Upper lobe of left lung (tissue), 6 donors: ENCODE measurements at places on chromosomes 7 and 10.

DNA sequence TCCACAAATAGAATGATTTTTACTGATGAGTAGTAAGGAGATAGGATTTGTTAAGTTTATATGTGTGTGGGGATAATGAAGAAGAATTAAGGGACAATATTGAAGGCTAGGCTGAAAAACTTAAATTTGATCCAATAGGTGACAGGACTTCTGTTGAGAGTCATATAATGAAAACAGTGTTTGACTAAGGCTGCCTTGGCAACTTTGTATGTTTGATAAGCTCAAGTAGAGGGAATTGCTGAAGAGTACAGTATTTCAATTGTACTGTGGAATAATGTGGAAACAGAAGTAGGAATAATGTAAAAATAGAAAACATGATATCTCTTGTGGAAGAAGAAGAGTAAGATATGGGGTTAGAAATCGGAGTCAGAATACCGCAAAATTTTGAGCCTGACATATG lies 10.5 kb downstream of the R3HCC1L start:
- no peak for DNase-seq

DNA sequence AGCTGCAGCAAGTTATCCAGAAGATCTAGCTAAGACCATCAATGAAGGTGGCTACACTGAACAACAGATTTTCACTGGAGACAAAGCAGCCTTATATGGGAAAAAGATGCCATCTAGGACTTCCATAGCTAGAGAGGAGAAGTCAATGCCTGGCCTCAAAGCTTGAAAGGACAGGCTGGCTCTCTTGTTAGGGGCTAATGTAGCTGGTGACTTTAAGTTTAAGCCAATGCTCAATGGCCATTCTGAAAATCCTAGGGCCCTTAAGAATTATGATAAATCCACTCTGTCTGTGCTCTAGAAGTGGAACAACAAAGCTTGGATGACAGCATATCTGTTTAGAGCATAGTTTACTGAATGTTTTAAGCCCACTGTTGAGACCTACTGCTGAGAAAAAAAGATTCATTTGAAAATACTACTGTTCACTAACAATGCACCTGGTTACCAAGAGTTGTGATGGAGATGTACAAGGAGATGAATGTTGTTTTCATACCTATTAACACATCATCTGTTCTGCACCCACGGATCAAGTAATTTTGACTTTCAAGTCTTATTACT lies 13.6 kb upstream of the ADAMTS14 start:
- no peak for DNase-seq

DNA sequence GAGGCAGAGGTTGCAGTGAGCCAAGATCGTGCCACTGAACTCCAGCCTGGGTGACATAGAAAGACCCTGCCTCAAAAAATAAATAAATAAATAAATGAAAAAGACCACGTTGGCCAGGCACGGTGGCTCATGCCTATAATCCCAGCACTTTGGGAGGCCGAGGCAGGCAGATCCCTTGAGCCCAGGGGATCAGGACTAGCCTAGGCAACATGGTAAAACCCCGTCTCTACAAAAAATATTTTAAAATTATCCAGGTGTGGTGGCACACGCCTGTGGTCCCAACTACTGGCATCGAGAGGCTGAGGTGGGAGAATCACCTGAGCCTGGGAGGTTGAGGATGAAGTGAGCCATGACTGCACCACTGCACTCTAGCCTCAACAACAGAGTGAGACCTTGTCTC lies 116.7 kb upstream of the PDLIM1 start:
- DNase-seq, result no peak

DNA sequence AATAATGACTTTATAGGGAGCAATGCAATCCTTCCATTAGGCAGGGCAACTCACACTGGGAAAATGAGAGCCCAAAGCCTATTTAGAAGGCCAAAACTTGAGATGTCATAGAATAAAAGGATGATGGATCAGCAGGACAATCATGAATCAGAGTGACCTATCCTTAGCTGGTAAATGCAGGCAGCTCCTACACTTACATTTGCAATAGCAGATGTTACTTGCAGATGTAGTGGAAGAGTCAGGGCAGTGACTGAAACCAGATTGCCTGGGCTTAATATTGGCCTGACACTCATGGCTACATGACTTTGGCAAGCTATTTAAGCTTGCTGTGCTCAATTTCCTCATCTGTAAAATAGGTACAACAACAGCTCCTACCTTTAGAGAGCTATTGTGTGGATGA lies 98.7 kb downstream of the PRTFDC1 start:
- no peak for DNase-seq

DNA sequence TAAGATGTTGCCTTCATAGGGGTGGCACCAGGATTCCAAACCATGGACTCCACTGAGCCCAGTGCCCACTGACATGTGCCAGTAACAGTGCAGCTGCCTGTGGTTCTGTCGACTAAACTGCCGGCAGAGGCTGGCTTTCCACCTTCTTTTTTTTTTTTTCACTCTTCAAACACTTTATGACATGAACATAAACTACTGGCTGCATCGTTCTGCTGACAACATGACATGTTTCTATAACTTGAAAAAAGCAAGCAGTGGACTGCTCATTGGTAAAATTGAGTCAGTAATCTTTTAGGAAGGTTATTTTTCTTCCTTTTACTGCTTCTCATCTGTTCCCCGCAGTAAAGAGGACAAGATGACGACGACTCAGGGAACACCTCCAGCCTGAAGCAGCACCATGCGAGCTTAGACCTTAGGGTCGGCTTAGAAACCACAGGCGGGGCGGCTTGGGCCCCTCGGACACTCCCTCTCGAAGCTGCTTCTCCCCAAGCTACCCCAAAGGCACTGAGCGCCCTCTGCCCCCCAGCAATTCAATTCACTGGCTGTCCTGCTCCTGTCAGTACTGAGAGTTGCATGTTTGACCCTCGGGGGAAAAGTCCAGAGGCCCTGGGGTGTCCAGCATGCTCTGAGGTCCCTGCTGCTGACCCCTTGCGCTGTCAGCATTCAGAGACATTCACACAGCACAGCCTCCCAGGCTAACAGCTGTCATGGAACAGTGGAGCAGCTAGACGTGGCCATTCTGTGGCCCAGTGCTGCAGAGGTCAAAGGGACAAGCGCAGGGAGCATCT lies 112.5 kb downstream of the EGFR start:
- no peak for DNase-seq

GRCh38 chr7:82433507-82433906 lies 10.1 kb downstream of the CACNA2D1 start:
- no peak for DNase-seq

DNA sequence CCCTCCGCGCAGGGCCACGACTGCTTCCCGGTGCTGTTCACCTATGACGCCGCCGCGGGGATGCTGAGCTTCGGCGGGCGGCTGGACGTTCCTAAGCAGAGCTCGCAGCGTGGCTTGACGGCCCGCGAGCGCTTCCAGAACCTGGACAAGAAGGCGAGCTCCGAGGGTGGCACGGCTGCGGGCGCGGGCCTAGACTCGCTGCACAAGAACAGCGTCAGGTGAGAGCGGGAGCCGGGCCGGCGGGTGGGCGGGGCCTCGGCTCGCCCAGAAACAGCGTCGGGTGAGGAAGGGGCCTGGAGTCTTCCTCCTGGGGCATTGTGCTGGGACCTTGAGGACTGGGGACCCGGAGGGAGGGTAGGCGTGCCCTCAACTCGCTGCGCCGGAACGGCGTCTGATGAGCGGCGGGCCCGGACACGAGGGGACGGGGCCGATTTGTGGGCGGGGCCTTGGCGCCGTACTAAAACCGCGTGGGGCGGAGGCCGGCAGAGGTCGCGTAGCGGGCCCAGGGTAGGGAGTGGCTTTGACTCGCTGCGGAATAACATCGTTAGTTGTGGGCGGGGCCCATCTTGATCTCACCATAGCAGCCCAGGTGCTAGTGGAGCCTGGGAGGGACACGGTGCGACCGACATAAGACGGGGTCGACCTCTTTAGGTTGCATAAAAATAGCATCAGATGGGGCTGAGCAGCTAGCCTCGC lies 15.6 kb downstream of the PDAP1 start:
- DNase-seq, result peak; percentile 80

GRCh38 chr10:501596-501995 lies 187.9 kb downstream of the DIP2C start:
- peak; percentile 51 for DNase-seq

DNA sequence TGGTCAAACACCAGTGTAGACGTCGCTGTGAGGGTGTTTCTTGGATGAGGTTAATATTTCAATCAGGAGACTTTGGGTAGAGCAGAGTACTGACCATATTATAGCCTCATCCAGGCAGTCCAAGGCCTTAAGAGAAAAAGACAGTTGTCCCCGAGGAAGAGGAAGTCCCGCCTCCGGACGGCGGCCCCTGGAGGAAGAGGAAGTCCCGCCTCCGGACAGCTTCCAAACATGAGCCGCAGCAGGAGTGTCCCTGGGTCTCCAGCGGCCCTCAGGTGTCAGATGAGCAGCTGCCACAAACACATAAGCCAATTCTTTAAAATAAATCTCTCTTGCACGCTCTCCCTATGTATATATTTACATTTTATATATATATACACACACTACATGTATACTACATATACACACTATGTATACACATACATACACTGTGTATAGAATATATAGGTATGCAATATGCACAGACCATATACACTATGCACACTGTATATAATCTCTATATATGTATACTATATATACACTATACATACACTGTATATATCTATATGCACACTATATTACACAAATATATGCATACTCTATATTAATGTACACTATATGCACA lies 37.5 kb downstream of the PWWP2B start:
- DNase-seq, result peak; percentile 73

GRCh38 chr10:69498711-69499471 lies 47.6 kb downstream of the TSPAN15 start:
- DNase-seq, result no peak

- DNase-seq, result no peak
These were observed 100.2 kb upstream of the MPP7 start for GRCh38 chr10:28403090-28403489.

GRCh38 chr7:19397911-19398310 lies 252.7 kb upstream of the FERD3L start:
- no peak for DNase-seq

DNA sequence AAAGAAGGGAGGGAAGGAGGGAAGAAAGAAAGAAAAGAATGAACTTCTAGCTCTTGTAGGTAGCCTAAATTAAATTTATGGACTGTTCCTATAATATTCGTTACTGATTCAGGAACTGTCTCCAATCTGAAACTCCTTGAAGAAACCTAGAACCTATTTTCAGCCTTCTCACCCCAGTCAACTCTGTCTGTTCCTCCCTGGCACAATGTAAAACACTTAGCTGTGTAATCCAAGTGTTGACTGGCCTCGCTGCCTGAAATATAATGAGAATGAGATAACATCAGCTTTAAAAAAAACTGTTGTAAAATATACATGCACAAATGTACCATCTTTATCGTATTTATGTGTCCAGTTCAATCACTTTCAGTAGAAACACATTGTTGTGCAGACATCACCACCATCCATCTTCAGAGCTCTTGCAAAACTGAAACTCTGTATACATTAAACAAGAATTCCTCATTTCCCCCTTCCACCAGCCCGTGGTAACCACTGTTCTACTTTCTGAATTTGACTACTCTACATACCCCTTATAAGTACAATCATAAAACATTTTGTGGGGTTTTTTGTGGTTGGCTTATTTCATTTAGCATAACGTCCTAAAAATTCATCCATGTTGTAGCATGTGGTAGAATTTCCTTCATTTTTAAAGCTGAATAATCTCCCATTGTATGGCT lies 6.3 kb upstream of the C7orf33 start:
- no peak for DNase-seq

GRCh38 chr7:128035712-128036111 lies 4.5 kb upstream of the LRRC4 start:
- no peak for DNase-seq

DNA sequence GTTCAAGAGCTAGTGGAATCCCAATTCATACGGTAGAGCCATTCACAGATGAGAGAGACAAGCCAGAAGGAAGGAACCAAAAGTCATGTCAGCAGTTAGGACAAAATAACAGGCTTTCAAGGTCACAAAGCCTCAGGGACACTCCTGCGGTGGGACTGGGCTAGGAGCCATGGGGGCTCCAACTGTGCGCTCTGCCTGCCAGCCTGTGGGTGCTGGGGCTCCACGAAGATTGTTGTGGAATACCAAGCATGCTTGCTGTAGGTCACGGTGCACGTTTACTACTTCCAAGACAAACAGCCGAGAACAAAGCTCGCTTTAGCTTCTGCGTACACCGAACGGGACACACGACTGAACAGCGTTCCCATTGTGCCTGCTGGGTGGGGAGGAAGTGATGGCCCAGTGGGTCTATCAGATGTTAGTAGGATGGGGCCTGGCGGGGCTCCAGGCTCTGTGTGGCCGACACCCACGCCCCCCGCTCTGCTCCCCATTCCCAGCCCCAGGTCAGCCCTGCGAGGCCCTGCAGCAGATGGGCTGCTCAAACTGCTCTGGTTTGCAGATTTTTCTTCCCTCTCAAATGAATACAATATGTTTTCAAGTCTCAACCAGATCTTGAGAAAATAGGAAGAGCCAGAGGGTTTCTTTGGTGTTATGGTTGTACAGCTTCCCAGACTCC lies 158.9 kb downstream of the EGFR start:
- DNase-seq, result no peak

- no peak for DNase-seq
These were observed 199.5 kb downstream of the PTEN start for GRCh38 chr10:88062798-88063472.

GRCh38 chr10:28841625-28842024 lies 164.3 kb downstream of the BAMBI start:
- DNase-seq, result no peak

- no peak for DNase-seq
These were observed 26.0 kb downstream of the ASB4 start for GRCh38 chr7:95511716-95512260.

DNA sequence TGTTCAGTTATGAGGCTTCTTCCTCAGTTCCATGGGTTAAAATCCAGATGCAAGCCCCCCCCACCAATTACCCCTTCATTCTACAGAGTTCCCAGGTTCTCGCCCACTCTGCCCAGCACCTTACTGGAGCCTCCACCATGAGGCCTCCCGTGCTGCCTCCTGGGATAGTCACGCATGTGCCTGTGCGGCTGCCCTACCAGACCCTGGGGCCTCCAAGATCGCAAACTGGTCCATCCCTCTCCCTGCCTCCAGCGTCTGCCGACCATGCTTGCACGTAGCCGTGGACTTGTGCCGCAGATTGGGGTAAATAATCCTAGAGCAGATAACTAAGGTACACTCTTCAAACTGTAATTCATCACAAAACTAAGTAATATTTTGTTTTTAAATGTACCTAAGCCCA lies 611.2 kb downstream of the PTPRN2 start:
- DNase-seq, result peak; percentile 14

- DNase-seq, result no peak
These were observed 42.2 kb upstream of the MAGI2 start for GRCh38 chr7:79495544-79496272.
